Activated CD4-positive, alpha-beta T cell treated with anti-CD3 and anti-CD28 coated beads for 1 hour (primary cell): ENCODE measurements at places on chromosomes 7 and 10.

DNA sequence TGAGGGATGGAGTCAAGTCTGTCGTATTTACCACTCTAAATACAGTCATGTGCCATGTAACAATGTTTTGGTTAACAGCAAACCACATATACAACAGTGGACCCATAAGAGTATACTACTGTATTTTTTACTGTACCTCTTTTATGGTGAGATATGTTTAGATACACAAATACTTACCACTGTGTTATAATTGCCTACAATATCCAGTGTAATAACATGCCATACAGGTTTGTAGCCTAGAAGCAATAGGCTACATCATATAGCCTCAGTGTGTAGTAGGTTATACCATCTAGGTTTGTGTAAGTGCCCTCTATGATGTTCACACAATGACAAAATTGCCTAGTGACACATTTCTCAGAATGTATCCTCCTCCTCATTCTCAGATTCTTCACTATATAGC, 110.4 kb downstream of the FAM107B start:
- DNase-seq: no peak

DNA sequence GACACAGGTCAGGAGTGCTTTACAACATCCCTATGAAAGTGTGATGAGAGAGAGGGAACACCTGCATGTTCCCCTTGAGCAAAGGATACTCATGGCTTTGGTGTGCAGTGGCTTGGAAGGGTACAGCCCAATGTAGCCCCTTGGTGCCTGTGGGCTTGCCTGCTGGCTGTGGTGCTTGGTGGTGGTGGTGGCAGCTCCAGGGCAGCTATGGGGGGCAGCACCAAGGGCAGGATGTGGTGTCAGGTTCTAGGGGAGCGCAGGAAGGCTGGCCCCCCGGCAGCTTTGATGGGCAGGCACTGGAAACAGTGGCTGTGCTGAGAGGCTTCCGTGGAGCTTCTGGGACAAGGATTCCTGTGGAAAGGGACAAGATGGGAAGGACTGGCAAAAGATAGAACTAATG, 464.0 kb upstream of the ZMIZ1 start:
- no peak for DNase-seq

- no peak for DNase-seq
These were observed 87.3 kb downstream of the ODAD2 start for GRCh38 chr10:27911539-27911938.

- no peak for DNase-seq
These were observed 62.6 kb downstream of the ARMC3 start for GRCh38 chr10:22990443-22990842.

- DNase-seq: no peak
These were observed 6.3 kb downstream of the C7orf57 start for GRCh38 chr7:48041653-48041970.

DNA sequence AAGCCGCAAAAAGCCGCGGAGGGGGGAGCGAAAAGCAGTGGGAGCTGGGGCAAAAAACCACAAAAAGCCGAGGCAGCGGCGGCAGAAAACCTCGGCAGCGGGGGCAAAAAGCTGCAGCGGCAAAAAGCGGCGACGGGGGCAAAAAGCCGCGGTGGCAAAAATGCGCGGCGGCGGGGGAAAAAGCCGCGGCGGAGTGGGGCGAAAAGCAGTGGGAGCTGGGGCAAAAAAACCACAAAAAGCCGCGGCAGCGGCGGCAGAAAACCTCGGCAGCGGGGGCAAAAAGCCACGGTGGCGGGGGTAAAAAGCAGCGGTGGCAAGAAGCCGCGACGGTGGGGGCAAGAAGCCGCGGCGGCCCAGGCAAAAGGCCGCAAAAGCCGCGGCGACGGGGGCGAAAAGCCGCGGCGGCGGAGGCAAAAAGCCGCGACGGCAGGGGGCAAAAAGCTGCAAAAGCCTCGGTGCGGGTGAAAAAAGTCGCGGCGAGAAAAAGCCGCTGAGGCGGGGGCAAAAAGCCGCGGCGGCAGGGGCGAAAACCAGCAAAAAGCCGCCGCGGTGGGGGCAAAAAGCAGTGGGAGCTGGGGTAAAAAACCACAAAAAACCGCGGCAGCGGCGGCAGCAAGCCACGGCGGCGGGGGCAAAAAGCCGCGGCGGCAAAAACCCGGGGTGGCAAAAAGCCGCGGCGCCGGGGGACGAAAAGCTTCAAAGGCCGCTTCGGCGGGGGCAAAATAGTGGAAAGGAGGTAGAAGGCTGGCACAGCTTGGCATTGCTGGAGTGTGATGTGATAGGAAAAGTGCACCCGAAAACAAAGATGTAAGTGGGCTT, 135.9 kb downstream of the ZNF92 start:
- DNase-seq: peak; percentile 7

- no peak for DNase-seq
These were observed 72.5 kb downstream of the NT5C2 start for GRCh38 chr10:103120546-103120945.

GRCh38 chr7:41134300-41135255, 568.3 kb downstream of the INHBA start:
- no peak for DNase-seq

DNA sequence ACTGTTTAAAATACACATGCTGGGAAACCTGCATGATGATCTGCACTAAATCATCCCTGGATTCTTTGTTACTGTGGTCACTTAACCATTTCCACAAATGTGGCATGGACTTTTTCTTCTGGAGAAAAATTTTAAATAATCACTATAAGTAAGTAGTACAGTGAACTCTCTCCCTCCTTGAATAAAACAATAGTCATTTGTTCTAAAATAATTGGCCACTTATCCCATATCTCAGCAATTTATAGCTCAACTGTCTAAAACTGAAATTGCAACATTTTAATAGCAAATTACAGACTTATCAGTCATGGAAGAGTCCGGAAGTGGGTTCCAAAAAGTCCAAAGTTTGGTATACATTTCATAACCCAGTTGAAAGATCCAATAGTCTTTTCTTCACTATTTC, 90.9 kb downstream of the MTERF1 start:
- no peak for DNase-seq

DNA sequence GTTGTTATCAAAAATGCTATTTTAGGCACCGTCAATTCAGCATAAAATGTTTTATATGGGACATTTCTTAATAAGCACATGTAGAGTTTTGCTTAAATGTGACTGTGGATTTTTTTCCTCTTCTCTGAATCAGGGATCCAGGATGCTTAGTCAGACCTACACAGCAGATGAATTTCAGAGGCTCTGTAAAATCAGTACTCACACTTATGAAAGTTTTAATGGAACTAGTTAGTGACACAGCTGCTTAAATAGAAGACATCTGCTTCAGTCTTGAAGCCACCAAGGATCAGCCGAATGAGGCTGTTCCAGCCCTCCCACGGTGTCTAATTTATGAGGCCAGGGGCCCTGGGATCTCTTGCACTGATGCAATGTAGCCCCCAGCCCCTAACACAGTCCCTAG, 136.0 kb downstream of the MYOF start:
- DNase-seq: no peak

DNA sequence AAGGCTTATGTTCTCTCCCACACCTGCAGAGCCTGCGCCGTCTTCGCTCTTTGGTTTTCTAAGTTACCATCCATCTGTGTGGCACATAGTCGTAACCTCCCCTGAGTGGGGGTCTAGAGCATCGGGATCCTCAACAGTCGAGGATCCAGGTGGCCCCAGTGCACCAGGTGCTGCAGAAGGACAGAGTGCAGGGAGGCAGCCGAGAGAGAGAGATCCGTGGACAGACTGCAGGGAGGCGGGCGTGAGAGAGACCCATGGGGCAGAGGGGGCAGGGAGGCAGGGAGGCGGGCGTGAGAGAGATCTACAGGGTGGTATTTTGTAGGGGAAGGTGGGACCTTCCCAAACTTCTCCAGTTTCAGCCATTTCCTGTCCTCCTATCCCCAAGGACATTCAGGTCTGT, 42.3 kb downstream of the PFKP start:
- no peak for DNase-seq

GRCh38 chr7:138338361-138338760, 121.7 kb upstream of the TRIM24 start:
- no peak for DNase-seq

GRCh38 chr10:88080213-88080612, 216.8 kb downstream of the PTEN start:
- no peak for DNase-seq

- no peak for DNase-seq
These were observed 933 bp upstream of the RNF32 start for GRCh38 chr7:156639426-156640256.

- DNase-seq: no peak
These were observed 590.5 kb downstream of the PARD3 start for GRCh38 chr10:34224639-34225038.

DNA sequence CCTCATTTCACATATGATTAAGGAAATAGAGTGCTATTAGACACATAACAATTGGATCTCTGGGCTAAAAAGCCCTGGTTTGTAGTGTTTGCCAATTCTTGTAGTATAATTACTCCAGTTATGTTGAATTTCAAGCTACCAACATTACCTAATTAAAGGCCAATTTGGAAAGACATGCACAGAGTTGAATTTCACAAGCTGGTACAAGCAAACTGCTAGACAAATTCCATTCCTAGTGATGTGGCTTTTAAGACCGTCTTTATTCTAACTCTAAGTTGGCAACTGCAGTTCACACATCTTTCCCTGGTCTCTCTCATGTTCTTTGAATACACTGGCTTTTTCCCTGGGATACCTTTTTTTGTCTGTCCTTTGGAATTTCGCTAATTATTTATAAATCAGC, 384.1 kb upstream of the CNTNAP2 start:
- DNase-seq: no peak

- DNase-seq: no peak
These were observed 172.1 kb downstream of the CELF2 start for GRCh38 chr10:11189582-11190376.

DNA sequence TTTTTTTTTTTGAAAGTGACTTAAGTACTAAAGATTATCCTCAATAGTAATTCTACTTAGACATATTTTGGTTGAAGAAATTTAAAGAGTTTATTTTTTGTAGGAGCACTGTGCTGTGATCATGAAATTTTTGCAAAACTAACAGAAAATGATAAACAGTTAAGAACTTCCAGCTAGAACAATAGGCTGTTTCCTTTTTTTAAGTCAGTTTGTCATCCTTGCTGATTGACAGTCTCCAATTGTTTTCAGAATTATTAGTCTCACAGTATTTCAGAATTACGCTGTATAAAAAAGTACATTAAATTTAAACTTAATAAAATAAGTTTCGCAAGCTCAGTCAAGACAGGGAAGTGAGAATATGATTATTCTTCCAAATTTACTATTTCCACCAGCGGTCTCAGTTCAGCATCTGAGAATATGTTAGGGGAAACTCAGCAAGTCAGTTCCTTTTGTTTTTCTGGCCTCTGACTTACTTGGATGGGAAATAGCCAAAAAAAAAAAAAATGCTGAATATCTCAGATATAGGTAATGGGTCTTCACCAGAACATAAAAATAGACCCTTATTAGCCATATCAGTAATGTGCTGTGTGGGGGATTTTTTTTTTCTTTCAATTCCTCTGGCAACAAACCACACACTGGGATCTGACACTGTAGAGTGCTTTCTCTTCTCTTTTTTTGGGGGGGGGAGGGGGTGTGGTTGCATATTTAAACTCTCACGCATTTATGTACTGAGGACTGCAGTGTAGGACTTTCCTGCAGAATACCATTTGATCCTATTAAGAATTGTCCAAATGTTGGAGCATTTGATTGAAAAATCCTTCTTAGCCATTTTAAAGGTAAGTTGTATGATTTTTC, at the start of gene CD36:
Gene CD36 (plus strand): TSS at position 732 of the 855 bp plus-strand sequence. CDS start 8,099 bp downstream, outside the sequence.
- no peak for DNase-seq

GRCh38 chr10:36097696-36098095, 455.6 kb upstream of the FZD8 start:
- DNase-seq: no peak

GRCh38 chr10:102196893-102197292, 29.2 kb upstream of the ELOVL3 start:
- DNase-seq: no peak

GRCh38 chr10:119378737-119379067, 163.8 kb downstream of the RGS10 start:
- DNase-seq: no peak

GRCh38 chr10:28241741-28242399, 61.0 kb downstream of the MPP7 start:
- DNase-seq: no peak

DNA sequence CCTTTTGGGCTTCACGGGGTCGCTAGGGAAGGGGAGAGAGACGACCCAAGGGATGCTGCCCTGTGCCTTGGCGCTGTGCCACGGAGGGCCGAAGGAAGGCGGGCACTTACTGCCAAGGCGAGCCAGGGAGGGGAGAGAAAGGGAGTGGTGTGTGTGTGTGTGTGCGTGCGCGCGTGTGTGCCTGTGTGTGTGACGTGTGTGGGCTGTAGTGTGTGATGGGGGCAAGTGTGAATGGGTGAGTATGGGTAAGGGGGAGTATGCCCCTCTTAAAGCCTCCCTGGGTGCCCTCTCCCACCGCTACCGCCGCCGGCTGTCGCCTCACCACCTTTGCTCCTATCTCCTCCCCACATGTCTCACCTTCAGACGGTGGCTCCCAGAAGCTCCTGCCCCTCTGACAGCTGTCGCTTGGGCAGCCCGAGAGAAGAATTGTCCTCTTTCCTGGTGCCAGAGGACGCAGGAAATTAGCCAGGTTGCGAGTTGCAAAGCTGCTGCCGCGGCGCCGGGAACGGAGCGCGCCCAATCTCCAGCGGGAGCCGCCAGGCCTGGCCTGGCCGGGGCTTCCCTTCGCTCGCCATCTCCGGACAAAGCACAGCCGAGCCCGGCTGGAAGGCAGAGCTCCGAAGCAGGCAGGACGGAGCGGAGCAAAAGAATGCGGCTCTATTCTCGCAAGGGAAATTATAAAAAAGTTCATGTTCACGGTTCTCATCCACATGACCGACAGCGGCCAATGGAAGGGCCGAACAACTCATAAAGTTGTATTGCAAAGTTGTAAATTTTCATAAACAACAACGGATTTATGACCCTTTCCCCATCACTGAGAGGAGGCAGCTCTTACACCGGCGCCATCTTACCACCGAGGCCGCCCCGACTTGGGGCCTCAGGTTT, at the start of gene HOXA3:
Gene HOXA3 (minus strand): TSS at position 653 of the 885 bp plus-strand sequence. CDS start 41,943 bp downstream, outside the sequence.
- DNase-seq: no peak
